ENCODE measurements at places on chromosomes 1 and 21.

DNA sequence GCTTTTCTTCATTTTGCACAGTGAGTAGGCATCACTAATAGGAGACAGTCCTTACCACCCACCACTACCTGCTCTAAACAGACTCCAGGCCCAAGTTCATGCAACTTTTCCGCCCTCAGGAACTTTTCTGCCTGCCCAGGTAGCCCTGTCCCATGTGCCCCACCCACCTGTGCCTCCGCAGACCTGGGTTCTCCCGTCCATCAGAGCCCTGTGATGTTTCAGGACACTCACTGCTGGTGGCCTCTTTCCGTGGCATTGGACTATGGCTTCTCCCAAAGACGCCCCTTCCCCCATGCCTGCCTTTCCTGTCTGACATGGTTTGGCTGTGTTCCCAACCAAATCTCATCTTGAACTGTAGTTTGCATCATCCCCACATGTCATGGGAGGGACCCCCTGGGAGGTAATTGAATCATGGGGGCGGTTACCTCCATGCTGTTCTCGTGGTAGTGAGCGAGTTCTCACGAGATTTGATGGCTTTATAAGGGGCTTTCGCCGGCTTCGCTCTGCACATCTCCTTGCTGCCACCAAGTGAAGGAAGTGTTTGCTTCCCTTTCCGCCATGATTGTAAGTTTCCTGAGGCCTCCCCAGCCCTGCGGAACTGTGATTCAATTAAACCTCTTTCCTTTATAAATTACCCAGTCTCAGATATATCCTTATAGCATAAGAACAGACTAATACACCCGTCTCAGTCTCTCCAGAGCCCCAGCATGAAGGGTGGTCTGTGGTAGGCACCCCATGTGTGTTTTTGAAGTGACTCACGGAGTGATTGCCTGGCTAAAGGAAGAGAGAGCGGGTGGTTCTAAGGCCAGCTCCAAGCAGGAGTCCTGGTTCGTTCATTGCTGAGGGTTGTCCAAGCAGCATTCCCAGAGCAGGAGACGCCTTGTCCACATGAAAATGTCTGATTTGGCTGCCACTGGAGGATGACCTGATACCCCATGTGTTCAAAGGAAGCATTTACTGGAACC is 86.0 kb upstream of the ZBTB40 start:
- no peak for DNase-seq

DNA sequence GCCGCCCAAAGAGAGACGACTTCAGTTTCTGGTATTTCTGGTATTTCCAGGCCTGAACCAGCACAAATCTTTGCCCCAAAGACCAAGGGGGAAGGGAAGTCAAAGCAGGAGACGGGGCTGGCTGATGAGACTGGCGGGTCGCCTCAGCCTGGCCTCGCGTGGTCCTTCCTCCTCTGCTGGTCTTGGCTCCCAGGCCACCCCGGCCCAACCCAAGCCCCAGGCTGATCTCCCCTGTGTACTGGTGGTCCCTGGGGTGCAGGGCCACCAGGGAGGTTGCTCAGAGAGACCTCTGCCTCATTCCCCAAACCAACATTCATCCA is 19.9 kb downstream of the WNT4 start:
- no peak for DNase-seq

DNA sequence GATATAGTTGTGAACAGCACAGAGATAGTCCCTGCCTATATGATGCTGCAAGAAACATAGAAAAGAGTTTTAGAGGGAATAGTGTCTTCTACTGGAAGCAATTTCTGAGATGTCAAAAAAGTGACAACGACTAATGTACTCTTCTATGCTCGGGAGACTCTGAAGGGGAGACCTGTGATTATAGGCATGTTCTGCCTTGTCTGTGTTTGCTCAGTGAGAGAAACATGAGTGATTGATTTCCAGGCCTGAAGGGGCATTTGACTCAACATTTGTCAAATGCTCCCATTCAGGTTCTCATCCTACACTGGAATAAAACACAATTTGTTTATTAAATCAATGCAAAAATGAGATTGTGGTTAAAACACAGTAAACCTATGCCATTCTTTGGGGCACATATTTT is 131.8 kb downstream of the CTH start:
- DNase-seq, result no peak

DNA sequence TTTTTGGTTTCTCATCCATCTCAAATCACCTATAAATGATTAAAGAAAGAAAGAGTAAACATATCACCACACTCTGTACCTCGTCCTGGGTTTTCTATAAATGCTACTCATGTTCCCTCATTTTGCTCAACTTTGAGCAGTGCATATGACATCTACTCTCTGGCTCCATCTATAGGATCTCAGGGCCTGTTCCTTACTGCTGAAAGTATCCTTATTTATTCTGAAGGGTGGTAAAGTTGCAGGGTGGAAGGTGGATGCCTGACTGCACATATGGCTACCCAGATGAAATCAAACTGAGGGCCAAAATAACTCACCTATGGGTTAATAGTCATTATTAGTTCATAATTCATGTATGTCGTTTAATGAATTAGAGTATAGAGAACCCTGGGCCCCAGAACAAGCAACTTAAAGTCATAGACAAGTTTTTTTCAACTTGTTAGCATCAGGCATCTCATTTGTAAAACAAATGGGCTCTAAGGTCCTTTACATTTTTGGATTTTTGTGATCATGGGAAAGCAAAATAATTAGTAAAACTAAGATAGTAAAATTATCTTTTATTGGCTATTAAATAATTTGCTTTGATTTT is 46.5 kb downstream of the NCF2 start:
- no peak for DNase-seq

- no peak for DNase-seq
Measured at GRCh38 chr1:116457946-116458604, 85.0 kb downstream of the ATP1A1 start.

GRCh38 chr1:2405588-2406295 is 6.6 kb downstream of the PEX10 start:
- no peak for DNase-seq

DNA sequence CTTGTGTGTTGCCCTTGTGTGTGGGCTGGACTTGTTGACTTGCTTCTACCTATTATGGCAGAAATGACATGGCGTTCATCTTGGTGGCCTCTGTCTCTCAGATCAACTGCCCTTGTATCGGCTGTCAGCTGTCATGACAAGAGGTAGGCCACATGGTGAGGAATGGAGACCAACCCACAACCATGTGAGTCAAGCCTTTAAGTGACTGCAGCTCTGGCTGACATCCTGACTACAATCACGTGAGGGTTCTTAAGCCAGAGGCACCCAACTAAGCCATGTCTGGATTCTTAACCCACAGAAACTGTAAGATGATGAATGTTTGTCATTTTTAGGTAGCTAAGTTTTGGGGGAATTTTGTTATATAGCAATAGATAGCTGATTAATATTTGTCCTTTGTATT is 82.1 kb downstream of the KCND3 start:
- no peak for DNase-seq

- no peak for DNase-seq
Measured at GRCh38 chr1:43518935-43519686, 11.6 kb upstream of the PTPRF start.

- DNase-seq, result no peak
Measured at GRCh38 chr1:48552420-48552819, 80.4 kb upstream of the SPATA6 start.

DNA sequence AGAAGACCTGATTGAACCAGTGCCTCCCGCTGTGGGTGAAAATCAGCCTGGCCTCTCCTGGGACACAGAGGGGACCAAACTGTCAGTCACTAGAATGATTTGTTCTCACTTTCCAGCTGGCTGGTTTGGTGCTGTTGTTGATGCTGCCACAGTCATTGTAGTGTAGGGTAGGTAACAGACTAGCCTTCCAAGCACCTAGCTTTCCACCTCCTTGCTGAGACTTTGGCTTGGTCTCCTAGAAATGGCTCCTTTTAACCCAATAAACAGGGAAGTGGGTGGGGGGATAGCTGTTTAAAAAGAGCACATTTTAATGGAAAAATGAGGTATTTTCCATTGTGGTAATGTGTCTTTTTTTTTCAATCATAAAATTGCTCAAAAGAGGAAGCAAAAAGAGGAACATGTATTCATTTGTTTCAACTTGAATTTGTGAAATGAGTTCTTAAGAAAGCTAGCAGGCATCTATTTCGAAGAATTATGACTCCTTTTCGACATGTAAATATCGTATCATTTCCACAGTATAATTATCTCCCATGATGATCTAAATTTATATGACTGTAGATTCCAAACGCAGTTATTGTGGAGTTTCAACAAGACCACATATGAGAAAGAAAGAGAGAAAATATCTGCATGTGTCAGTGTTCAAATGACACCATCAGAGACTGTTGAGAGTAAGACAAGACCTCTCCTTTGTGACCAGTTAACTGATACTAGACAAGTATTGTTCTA is 190.1 kb downstream of the HLX start:
- DNase-seq, result no peak

- DNase-seq, result no peak
Measured at GRCh38 chr1:64595871-64596515, 126.1 kb downstream of the CACHD1 start.

GRCh38 chr1:219067350-219067712 is 106.3 kb upstream of the LYPLAL1 start:
- DNase-seq, result no peak

GRCh38 chr1:226002667-226003501 is 3.7 kb upstream of the SDE2 start:
- DNase-seq, result no peak

DNA sequence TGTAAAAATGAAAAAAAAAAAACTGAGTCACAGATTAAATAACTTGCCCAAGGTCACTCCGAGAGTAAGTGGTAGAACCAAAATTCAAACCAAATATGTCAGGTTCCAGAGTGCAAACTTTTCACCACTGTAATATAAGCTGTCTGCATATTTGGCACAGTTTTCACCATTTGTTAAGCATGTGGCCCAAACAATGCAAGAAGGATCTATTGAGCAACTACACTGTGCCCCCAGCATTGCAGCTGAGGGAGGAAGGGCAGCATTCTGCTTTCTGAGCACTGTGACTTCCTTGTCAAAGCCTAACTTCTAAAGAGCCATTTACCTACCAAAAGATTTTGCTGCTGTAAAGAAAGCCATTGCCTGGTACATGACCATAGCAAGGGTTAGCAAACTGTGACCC is 133.4 kb downstream of the SYT2 start:
- no peak for DNase-seq

- no peak for DNase-seq
Measured at GRCh38 chr1:182331387-182331786, 60.2 kb downstream of the GLUL start.

GRCh38 chr1:66446261-66447001 is 87.5 kb upstream of the SGIP1 start:
- no peak for DNase-seq

GRCh38 chr1:201826830-201827229 is 2.1 kb upstream of the IPO9 start:
- no peak for DNase-seq

GRCh38 chr1:104019675-104020049 is 270.0 kb downstream of the AMY1C start:
- no peak for DNase-seq

GRCh38 chr1:221778535-221779142 is 36.8 kb upstream of the DUSP10 start:
- DNase-seq, result no peak

GRCh38 chr1:229027158-229027557 is 243.8 kb upstream of the RAB4A start:
- no peak for DNase-seq

DNA sequence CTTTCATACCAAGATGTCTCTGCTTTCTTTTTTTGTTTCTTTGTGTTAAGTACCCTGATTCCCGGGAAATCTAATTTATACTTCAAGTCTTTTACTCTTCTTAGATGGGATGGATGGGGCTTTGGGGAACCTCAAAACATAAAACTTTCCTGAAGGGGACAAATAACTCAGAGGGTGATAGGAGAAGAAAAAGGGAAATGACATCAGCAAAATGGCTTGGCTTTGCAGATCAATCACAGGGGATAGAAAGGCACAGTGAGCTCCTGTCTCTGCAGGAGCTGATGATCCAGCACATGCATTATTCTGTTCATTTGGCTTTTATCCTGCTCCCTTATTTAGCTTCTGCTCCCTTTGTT is 1.4 kb upstream of the CA14 start:
- DNase-seq, result no peak

- DNase-seq, result no peak
Measured at GRCh38 chr21:42694751-42695696, 41.6 kb downstream of the PDE9A start.

Measured in omental fat pad (tissue), 4 donors.